Muscle of arm (tissue), 14 donors: ENCODE measurements at places on chromosomes 7 and 10.

DNA sequence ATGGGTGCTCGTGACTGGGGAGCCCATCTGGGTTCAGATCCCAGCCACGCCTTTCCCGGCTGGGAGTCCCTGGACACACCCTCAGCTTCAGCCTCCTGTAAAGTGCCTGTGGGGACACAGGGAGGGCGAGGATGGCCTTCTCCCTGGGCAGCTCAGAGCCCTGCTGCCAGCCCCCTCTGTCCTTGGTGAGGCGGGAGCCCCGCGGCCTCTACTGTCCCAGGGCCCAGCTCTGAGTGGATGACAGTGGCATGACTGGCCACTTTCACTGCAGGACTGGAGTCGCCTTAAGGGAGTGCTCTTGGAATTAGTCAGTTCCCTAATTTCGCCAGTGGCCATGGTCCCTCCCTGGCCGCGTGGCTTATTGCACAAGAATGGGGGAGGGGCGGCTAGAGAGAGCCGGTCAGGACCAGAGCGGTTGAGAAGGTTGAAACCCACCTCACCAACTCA is 4.6 kb downstream of the BRI3 start:
- DNase-seq: peak; percentile 15

DNA sequence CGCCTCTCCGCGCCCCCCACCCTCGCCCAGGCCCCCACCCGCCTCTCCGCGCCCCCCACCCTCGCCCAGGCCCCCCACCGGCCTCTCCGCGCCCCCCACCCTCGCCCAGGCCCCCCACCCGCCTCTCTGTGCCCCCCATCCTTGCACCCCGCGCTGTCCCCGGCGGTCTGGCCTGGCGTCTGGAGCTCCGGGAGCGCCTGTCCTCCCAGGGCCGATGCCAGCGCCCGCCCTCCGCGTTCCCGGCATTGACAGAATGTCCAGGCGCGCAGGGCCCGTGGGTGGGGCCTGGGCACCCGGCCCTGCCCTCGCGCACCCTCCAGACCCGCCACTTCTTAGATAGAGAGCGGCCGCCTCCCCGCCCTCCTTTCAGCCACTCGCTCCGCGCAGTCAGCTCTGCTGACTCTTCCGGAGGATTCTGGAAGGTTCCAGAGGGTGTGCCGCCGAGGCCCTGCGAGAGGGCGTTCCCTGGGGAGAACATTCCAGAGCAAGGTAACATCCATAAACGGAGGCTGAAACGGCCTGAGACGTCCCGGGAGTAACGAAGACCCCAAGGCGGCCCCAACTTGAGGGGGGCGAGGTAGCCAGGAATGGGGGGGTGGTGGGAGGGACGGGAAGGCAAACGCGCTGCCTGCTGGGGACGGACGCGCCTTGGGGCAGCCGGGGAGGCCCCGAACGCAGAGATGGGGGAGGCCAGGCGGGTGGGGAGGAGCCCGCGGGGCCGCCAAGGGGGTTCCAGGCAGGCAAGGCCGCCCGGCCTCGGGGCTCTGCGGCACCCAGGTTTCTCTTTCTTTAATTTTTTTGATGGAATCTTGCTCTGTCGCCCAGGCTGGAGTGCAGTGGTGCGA is 117.8 kb downstream of the DYNC2I1 start:
- no peak for DNase-seq

- no peak for DNase-seq
Measured at GRCh38 chr7:67671006-67671548, 674.4 kb downstream of the TYW1 start.

GRCh38 chr7:155796381-155797261 is 15.6 kb downstream of the SHH start:
- DNase-seq: no peak

- DNase-seq: peak; percentile 94
Measured at GRCh38 chr7:130452951-130453350, 12.1 kb upstream of the CEP41 start.

DNA sequence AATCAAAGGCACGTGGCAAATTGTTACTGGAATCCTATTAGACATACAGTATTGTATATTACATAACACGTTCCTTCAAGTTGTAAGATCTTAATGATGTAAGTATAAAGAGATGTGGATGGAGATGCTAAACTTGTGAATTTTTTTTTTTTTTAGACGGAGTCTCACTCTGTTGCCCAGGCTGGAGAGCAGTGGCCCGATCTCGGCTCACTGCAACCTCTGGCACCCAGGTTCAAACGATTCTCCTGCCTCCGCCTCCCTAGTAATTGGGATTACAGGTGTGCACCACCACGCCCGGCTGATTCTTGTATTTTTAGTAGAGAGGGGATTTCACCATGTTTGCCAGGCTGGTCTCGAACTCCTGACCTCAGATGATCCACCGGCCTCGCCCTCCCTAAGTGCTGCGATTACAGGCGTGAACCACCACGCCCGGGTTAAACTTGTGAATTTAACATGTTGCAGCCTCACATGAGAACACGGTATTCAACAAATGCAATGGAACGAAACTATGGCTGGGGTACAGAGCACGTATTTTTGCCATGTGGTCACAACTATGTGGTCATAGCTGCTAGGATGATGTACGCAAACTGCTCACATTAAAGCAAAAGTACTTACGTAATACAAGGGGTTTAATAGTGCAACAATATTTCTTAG is 818 bp upstream of the SUPV3L1 start:
- no peak for DNase-seq

- no peak for DNase-seq
Measured at GRCh38 chr7:3846738-3847137, 545.7 kb downstream of the SDK1 start.

GRCh38 chr10:95289003-95289920 is 1.5 kb downstream of the PDLIM1 start:
- DNase-seq: no peak

- no peak for DNase-seq
Measured at GRCh38 chr10:130553826-130554225, 417.6 kb downstream of the GLRX3 start.

GRCh38 chr7:54878339-54878738 is 119.3 kb upstream of the SEC61G start:
- DNase-seq: no peak

DNA sequence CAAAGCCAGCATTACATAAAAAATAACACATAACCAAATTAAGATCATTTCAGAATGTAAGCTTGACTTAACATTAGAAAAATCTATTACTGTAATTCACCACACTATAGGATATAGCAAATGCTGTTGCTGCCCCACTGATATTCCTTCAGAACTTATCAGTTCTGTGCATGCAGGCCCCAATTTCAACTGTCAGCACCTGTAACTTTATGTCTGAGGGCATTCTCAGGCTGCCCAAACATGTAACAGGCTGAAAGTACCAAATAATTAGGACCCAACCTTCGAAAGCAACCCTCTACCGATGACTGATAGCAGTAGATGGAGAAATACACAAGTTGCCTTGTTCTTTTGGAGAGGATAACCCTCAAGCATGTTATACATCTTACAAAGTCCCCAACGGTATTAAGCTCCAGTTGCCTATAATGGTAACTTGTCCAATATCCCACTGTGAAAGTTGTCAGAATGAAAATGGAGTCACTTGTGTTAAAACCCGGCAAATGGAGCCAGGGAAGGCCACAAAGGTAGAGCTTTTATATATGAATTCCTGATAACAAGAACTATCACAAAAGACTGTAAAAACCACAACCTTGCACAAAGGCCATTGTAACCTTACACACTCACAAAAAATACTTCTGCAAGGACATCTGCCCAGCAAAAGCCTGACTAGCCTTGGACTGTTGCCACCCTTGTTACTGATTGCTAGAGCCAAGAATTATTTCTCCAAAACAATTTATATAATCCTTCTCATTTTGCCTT is 66.9 kb upstream of the ZNF746 start:
- DNase-seq: no peak

DNA sequence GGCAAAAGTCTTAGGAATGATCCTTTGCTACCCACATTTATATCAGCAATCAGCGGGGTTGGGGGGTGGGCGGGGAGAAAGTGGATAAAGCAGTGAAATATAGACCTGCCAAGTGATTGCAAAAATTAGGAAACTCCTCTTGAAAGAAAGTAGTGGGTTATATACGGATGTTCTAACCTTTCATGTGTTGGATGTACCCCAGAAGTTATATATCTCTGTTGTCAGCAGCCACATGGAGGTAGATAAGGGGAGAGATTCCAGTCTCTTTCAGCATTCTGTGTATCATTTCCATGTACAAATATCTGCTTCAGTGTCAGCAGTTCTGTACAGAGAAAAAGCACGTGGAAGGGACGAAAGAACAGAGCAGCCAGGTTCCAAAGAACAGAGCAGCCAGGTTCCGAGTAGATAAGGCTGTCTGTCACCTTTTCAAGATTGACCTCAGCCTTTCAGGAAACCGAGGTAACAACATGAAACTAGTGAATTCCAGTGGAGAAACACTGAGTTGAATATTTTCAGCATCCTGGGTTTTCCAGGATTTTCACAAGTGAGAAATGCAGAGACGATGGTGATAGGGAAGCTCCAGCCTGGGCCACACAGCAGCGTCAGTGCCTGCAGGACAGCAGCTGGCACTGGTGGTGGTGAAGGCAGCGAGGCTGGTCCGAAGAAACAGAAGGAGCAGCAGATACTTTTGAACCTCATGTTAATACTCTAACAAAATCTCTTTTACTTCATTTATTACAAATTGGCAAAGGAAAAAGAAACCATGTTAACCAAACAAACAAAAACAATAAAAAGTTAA is 212.3 kb downstream of the C7orf25 start:
- no peak for DNase-seq
